Activated CD4-positive, alpha-beta T cell treated with anti-CD3 and anti-CD28 coated beads, Interleukin-2, amount 50 U/mL, for 4 hours (primary cell): ENCODE measurements at places on chromosomes 6 and 20.

DNA sequence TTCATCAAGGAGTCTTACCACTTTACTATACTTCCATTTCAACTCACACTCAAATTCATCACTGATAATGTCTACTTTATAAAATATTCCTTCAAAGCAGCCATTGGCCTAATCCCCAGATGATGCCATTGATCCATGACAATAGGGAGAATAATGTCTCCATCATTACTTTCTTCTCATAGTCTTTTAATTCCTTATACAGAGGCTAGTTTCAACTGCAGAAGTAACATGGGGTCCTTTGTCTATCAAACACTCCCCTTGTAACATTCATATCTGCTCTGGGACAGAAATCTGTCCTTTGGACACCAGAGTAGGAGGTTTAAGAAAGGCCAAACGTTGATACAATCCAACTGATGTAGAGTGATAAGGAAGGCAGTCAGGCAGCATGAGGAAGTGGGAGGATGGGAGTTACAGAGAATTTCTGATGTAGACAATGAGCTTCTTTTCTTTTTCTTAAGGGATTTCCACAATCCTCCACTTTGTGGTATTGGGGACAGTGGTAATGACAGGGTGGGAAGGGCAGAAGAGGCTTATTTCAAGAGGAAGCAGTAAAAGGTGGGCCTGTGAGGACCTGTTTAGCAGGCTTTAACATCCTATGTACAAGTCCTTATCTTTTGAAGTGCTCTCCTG lies 18.9 kb upstream of the HLA-DOA start:
- no peak for DNase-seq

- DNase-seq, result no peak
Measured at GRCh38 chr6:129648819-129649491, 61.0 kb downstream of the ARHGAP18 start.

- no peak for DNase-seq
Measured at GRCh38 chr6:101011186-101011585, 130.1 kb upstream of the ASCC3 start.

- DNase-seq, result peak; percentile 22
Measured at GRCh38 chr6:36840432-36841403, 1.5 kb upstream of the CPNE5 start.

DNA sequence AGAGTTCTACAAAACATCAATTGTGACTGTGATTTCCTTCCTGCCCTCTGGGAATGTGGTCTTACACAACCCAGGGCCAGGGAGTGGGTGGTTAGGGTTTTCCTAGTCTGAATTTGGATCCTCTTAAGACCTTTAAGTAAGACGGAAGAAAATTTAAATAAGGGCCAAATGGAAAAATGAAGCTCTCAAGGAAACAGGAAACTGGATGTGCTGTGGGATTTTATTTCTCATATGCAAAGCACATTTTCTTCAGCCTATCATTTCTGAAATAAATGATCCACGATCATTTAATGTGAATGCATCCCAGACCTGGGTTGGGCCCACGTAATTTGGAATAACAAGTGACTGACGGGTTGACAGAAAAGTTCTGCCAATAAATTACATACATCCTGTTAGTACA lies 243.6 kb downstream of the CLIC5 start:
- DNase-seq, result no peak

GRCh38 chr6:17907406-17908229 lies 79.8 kb downstream of the KIF13A start:
- no peak for DNase-seq

DNA sequence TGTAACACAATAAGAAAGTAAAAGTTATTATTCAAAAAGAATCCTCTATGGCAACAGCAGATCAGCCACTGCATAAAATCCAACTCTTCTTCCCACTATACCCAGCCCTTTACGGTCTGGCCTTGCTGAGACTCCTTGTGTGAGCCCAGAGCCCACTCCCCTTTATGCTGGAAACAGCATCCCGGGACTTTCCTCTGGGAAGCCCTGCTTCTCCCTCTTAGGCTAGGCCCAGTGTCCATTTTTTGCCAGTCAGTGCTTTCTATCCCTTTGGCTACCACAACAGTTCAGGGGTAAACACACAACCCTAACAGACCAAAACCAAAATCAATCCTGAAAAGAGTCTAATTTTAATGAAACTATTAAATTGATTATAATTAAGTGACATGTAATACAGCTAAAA lies 20.6 kb downstream of the FKBP5 start:
- no peak for DNase-seq

DNA sequence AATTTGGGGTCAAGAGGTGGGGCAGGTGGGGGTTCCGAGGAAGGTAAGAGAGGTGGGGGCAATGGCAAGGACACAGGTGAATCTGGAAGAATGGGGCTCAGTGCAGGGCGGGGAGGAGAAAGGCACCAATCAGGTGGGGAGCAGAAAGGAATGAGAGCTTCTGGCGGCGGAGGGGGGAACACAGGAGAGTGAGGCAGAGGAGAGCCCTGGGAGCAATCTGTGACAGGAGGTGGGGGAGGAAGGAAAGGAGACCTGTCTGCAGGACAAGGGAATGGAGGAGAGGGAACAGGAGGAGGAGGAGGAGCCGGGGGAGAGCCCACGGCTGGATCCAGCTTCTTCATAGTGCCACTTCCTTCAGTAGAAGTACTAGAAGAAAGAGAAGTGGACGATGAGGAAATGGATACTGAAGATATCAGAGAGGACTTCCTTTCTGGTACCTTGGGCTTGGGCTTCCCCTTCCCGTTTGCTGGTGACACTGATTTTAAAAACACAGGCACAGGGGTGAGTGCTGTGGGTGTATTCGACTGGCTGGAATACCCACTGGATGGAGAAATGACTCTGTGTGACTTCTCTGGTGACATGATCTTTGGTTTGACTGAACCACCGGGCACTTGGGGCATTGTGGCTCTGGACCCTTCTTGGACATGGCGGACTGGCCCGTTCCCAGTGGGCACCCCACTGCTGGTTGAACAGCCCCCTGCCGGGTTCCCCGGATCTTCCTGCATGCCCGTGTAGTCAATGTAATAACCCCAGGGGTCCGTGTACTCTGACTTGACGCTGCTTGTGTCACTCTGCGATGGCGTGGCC lies 27.4 kb downstream of the HEBP2 start:
- no peak for DNase-seq

DNA sequence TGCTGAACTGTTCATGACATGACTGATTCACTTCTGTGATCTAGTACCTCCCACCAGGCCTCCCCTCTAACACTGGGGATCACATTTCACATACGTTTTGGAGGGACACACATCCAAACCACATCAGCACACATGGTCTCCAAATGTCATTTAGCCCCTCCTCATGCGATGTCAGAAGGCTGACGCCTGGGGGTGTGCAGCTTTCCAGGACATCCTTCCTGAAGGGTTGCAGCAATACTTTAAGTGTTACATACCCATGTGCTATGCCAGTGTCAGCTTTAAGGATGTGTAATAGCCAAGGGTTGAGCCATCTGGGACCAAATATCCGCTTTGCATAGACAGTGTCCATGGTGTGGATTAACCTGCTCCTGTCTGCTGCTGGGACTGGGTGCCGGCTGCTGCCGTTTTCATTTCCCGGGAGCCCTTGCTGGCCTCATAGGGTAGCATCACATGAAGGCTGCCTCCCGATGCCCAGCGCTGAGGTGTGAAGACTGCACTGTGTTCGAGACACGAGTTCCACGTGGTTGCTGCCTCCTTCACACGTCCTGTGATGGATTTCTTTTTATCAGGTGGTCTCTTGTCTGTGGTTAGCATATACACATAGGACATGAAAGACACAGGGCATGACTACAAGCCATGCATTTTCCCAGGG lies 219.0 kb downstream of the THBS2 start:
- DNase-seq, result no peak

- no peak for DNase-seq
Measured at GRCh38 chr20:15619341-15619740, 953.9 kb downstream of the KIF16B start.

DNA sequence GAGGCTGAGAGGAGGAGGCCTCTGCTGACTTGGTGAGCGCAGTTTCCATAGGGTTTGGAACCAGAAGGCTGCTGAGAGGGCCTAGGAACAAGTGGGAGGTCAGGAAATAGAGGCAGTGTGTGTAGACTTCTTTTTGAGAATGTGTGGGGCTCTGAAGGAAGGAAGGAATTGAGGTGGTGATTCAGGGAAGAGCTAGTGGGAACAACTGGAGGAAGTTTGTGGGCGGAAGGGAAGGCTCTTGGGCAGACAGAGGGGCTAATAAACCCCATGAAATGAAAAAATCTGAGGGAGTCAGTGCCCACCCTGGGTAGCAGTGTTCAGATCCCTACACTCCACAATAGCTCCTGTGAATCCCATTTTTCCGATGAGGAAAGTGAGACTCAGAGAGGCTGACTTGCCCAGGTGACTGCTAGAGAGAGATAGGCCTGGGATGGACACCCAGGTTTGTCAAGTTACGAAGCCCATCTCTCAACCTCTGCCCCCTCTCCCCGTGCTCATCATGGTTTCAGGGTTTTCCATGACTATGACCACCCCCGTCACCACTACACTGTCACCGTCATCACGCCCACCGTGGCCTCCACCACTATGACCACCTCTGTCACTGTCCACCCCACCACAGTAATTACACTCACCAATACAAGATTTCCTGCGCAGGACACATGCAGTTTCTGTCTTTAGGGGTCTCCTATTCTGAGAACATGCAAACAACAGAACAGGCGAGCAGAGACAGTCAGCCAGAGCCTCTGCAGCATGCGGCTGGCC lies 106.4 kb downstream of the MRPL14 start:
- DNase-seq, result no peak

DNA sequence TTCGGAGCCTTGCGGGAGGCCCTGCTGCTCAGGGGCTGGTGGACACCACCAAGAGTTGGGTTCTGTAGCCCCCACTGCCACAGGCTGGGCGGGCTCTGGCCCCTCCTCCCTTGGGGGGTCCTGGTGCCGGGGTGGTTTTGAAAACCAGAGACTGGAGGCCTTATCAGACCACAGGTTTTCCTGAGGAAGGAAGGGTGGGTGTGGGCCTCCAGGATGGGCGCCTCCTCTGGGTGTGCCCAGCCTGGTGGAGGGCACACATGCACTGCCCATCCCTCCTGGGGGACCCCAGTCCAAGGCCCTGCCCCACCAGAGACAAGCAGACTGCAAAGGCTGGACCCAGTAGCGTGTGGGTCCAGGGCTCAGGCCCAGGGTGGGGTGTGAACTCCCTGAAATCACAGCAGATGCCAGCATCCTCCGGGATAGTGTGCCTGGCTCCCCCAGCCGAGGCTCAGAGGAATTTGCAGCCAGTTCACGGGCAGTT lies 13.5 kb upstream of the ZBTB46 start:
- DNase-seq, result no peak

GRCh38 chr20:8635837-8636236 lies 433.1 kb upstream of the PLCB4 start:
- no peak for DNase-seq

DNA sequence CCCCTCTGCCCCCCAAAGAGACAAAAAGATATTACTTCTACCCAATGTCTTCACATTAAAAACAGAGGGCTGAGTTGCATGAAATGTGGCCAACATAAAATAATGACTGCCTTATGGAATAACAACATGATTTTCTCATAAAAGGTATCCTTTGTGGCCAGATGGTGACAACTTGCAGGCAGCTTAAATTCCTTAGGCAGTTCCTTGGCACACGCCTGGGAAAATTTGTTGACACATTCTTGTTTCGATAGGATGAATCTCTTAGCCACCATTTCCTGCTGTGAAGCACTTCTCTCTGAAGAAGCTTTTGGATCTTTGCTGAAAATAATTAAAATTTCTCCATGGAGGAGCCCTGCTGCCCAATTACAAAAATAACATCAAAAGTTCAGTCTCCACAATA lies 109.0 kb upstream of the COL21A1 start:
- DNase-seq, result no peak

DNA sequence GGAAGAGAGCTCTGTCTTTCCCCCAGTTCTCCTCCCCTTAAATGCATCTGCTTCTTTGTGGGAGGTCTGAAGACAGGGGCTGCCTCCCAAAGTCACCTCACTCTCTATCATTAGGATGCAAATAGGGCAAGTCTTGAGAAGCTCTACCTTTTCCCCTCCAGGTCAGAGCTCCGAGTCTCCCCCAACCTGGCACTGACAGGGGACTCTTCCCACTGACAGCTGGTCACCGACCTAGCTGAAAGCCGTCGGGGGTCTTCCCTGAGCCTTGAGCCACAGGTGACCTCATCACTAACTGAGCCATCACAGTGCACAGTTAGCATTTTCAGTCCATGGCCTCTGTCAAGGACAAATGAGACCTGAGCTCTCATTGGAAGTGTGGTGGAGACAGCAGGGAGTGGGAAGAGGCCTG lies 386.7 kb downstream of the HACE1 start:
- no peak for DNase-seq

DNA sequence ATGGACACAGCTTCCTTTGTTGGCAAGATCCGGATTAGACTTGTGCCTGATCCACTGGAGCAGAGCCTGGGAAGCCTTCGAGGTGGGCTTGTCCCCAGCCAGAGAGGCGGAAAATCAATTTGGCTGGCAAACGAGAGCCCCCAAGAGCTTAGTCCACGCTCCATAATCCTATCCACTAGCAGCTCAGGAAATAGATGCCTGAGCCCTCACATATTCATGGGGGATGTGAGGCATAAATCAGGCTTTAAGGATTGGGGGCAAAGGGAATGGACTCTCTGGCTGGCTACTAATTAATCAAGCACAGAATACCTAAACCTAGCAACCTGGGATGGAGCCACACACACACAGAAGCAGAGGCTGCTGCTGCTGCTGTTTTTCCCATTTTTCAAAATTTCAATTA lies 137.9 kb downstream of the PKHD1 start:
- no peak for DNase-seq

- DNase-seq, result no peak
Measured at GRCh38 chr6:132959639-132960326, 145.4 kb downstream of the RPS12 start.

- DNase-seq, result no peak
Measured at GRCh38 chr6:110191477-110191876, 11.2 kb downstream of the CDC40 start.

DNA sequence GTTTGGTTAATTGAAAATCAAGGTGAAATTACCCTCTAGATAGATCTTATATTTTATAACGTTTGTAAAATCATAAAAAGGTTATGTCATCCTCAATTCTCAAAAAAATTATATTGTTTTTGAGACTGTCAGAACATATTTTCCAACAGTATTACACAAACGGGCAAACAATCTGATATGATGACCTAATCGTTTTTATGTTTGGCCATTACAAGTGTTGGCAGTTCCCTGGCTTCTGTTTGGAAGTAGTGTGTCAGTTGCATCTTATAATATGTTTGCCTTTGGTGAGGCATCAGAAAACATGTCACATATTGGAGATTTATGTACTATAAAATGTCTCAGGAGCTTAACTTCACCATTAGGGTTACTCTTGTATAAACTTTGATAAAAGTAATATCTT lies 308.1 kb upstream of the EPHA7 start:
- DNase-seq, result no peak

DNA sequence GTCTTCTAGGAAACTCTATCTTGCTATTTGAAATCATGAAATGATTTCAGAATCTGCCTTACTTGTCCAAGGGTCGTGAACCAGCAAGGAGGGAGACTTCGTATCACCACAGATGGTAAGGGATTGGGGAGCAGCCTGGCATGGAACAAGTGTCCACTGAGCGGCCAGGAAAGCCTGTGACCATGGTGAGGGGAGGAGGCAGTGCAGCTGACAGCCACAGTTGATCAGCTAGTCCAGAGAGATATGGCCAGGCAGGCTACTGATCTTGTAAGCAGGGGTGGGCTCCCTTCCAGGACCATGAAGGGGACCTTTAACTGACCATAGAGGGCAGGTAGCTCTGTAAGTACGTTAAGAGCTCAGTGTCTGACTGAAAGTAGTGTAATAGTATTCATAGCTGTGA lies 96.8 kb upstream of the TENT5A start:
- no peak for DNase-seq
